T-helper 17 cell (primary cell): ENCODE measurements at places on chromosomes 16 and 17.

DNA sequence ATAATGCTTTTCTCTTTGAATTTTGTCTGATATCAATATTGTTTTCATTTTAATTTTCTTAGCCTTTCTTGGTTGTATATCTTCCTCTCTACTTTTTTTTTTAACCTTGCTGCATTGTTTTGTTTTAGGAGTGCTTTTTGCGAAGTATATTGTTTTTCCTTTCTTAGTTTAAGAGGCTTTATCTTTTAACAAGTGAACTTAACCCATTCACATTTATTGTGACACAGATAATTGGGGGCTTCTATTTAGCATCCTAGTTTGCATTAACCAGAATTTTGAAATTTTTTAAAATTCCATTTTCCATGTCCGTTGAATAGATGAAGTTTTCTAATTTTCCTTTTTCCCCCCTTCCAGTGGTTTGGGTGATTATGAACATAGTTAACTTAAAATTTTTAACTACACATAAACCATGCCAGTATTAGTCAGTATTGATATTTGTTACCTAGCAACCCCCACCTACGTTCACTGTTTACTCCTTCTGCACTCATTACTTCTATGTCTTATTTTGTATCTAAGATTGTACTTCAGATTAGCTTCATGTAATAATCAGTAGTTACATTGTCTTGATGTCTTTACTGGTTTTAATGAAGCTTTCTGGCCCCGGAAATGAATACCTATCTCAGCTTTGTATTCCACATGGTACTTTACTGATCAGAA is 44.4 kb downstream of the TNRC6A start:
- no peak for DNase-seq

DNA sequence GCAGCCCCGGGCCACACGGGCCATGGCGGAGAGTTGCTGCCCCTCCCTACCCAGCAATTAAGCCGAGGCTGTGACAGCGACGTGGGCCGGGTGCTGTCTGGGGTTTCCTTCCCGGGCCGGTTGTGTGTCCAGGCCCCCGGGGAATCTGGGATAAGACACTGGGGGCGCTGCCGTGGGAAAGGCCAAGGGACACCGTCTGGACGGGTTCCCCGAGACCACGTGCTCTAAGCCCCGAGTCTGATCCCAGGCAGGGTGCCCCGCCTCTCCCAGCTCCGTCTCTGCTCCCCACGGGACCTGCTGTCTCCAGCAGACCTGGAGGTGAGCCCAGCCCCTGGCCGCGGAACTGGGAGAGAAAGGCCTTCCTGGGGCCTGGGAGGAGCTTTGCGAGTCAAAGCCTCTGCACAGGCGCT is 92.2 kb downstream of the IRX3 start:
- no peak for DNase-seq

DNA sequence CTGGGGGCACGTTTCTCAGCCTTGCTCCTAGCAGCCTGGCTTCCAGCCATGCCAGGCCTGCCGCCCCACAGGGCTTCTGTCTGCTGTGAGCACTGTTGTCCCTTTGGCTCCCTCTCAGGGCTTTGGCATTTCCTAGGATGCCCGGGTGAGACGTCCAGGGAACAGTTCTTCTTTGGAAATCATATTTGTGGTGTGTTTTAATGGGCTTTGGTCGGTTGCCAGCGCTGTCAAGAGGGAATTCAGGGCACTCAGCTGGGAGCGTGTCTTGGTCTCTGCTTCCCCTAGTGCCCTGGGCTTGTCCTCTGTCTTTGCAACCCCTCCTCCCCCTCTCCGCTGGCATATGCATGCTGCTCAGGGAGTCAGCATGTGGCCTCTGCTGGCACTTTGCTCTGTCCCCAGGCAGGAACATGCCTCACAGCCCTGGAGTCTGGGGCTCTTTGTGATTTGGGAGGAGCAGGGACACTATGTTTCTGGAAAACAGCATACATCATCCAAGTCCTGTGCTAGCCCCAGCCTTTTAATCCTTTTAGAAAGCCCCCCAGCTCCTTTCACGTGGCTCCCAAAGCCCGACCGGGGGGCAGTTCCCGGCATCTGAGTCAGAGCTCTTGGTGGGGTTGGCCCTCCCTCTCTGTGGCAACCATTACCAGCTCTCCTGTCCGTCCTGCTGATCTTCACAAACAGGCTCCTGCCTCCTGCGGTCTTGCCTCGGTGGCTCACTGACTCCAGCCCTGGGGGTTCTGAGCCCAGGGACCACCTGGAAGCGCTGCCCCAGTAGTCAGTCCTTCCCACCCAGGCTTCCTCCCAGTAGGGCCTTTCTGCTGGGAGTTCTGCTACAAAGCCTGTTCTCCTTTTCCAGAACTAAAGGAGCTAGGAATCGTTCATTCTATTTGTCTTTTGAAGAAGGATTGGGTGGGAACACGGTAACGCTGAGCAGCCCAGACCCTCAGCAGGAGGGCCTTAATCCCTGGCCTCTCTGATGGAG is 26.7 kb downstream of the SAP30BP start:
- DNase-seq = no peak

GRCh38 chr16:21613781-21614180 is 14.4 kb downstream of the METTL9 start:
- DNase-seq = no peak

DNA sequence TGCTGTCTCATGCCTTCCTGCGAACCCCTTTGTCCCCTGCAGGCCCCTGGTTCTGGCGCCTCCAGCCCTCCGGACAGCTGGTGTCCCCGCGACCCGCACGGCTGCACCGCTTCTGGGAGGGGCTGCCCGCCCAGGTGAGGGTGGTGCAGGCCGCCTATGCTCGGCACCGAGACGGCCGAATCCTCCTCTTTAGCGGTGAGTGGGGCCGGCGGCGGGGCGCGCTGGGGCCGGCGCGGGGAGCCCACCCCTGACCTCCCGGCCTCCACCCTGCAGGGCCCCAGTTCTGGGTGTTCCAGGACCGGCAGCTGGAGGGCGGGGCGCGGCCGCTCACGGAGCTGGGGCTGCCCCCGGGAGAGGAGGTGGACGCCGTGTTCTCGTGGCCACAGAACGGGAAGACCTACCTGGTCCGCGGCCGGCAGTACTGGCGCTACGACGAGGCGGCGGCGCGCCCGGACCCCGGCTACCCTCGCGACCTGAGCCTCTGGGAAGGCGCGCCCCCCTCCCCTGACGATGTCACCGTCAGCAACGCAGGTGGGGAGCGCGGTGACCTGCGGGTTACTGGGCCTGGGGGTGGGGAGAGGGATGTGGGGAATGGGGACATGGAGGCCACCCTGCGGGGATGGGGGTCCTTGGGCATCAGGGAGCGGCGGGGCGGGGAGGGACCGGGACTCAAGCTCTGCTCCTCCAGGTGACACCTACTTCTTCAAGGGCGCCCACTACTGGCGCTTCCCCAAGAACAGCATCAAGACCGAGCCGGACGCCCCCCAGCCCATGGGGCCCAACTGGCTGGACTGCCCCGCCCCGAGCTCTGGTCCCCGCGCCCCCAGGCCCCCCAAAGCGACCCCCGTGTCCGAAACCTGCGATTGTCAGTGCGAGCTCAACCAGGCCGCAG is 7.1 kb upstream of the IL32 start:
- DNase-seq = peak; percentile 41

DNA sequence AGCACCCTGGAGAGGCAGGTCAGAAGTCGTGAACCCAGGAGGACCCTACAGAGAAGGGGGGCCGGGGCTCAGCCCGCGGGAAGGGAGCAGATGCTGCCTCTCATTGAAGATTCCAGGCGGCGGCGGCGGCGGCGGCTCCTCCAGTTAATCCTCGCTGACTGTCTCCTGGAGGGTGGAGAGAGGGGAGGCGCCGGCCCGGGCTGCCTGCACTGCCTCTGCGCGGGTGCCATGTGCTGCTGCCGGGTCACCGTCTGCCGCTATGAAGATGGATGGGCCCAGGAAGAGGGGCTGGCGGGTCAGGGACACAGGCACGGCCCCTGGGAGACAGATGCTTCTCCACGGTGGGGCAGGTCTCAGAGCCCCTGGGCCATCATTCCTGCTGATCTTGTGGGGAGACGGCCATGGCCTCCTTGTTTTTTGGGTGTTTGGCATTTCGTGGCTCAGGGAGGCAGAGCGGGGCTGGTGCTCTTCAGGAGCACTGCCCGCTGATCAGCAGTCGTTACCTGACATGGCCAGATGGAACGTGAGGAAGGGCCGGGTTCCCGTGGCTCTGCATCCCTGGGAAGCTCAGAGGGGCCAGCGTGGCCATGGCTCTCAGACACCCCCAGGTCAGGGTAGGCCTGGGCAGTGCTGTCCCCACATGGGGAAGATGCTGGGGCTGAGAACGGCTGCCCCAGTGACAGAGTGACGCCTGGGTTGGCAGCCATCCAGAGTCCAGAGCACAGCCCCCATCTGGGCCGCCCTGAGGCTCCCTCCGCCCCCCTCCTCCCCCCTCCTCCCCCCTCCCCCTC is 36.1 kb downstream of the GINS2 start:
- no peak for DNase-seq

- peak; percentile 85 for DNase-seq
Measured at GRCh38 chr17:74203439-74204240, at the start of gene RPL38. TSS of gene RPL38 (plus strand) at chr17:74203678. CDS start at chr17:74203956, 278 bp downstream.

DNA sequence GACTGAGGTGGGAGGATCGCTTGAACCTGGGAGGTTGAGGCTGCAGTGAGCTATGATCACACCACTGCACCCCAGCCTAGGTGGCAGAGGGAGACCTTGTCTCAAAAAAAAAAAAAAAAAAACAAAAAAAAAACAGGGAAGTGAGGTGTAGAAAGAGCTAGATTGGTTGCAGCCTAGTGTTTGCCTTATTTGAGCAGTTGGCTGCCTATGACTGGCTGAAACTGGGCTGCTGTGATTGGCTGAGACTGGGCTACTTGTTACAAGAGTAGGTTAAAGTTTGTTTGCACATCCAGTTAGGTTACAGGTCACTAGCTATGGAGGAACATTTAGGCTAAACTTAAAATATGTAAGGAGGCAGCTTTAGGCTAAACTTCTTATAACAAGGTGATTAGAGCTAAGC is 5.7 kb downstream of the DHRS7B start:
- DNase-seq = no peak

DNA sequence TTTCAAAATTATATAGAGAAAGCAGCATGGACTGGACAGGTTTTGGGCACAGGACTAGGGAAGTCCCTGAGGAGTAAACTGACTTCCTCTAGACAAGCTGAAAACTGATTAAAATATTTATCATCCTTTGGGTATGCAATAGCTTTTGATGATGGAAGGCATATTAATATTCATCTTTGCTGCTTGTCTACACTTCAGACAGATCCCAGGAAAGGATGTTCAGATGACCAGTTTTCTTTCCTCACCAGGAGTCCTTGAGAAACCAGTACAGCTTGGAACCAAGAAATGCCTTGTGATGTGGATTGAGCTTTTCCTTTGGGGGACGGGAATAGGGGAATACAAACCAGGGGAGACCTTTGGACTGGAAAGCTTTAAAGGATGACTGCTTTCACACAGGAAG is 195.5 kb downstream of the FTO start:
- no peak for DNase-seq

DNA sequence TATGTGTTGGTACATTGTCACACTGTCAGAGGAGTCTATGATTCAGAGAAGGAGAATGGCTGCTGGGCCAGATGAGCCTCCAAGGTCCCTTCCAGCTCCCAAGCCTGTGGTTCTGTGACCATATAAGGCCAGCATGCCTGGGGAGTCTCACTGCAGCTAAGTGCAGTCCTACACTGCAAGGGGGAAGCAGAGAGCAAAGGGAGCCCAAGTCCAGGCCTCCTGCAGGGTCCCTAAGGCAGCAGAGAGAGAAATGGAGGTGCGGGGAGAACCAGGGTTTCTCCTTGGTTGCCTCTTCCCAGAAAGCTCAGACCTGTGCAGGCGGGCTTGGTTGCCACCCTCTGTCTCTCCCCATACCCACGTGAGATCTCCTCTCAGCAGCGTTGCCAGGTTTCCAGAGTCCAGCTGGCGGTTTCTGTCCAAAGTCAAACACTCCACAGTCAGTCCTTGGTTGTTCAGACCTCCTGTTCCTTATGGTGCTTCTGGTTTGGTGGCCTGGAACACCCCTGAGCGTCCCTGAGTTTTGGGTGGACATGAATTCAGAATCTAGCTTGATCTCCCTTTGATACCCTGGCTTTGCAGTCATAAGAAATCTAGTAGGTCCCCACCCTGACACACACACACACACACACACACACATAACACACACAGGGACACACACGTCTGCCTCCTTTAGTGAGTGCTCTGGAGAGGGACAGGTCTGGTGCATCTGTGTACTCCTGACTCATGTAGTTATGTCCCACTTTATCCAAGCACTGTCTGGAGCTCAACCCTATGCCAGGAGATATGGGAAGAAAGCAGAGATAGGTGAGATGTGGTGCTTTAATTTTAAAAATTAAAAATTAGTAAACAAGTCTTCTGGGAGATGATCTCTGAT is 78.8 kb downstream of the GNAO1 start:
- DNase-seq = no peak

GRCh38 chr16:16191493-16192167 is 31.7 kb downstream of the ABCC6 start:
- DNase-seq = no peak

- DNase-seq = no peak
Measured at GRCh38 chr17:30230596-30231125, 4.8 kb downstream of the SLC6A4 start.

GRCh38 chr16:15059324-15059723 is 3.5 kb upstream of the NTAN1 start:
- no peak for DNase-seq

DNA sequence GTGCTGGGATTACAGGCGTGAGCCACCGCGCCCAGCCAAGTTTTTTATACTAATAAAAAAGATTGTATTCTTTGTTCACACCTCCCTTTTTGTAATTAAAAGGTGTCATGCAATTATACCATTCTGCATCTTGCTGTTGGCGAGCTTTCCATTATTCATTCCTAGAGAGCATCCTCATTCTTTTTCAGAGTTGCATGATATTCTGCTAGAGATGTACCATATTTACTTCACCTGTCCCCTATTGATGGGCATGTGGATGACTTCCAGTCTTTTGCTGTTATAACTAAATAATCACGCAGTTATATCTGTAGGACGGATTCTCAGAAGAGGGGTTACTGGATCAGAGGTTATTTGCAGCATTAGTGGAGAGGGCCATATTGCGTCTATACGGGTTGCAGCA is 17.0 kb downstream of the SGSM2 start:
- DNase-seq = no peak

GRCh38 chr17:48433896-48434295 is 3.9 kb upstream of the SKAP1 start:
- DNase-seq = no peak

DNA sequence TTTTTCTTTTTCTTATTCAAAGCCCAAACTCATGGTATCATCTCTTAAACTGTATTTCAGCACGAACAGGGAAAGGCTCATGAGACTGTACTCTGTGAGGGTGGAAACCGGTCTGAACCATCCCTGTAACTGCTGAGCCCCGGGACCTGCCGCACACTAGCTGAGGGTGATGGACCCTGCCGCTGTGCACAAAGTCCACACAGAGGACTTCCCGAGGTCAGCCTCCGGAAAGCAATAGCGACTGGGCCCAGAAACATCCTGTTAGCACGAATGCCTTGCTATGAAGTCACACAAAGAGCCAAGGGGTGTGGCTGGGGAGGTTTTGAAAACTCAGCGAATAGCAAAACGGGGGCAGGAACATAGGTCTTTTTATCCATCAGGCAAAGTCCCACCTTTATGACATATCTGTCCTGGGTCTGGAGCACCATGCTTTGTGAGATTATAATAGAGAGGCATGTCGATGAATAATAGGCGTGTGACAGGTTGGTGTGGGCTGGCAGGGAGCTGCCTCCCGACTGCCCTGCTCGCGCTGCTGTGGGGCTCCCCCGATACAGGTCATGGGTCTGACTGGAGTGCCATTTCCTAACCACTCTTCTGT is 33.4 kb downstream of the CDK5R1 start:
- no peak for DNase-seq

GRCh38 chr16:6095414-6095813 is 997.8 kb upstream of the EEF2KMT start:
- no peak for DNase-seq
